RCC 7860 (cell line): ENCODE measurements at places on chromosomes 3 and 15.

DNA sequence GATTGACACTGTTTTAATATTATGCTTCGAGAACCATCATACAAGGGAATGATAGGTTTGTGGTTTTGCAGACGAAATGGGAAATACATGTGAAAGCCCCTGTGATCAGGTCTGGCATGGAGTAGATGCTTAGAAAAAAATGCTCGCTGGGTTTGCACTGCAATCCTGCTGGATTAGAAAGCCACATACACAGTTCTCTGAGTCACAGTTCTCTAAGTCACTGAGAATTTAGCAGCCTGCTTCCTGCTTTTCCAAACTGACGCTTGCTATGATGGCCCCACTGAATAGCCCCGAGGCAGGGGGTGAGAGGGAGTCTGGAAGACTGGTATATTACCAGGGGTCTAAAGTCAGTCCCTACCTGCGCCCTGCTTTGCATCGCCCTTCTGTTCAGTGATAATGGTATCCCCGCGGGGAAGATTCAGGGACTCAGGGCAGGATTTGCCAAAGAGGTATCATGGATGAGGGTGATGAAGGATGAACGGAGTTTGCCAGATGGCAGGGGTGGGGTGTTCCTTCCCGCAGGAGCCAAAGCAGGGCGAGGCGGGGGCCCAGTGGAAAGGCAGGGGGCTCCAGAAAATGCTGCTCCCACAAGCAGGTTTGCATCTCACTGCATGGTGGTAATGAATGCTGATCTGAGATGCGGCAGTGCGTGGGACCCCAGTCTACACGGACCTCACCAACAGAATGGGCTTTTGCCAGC lies 82.3 kb downstream of the IQSEC1 start:
- peak; percentile 32 for DNase-seq

DNA sequence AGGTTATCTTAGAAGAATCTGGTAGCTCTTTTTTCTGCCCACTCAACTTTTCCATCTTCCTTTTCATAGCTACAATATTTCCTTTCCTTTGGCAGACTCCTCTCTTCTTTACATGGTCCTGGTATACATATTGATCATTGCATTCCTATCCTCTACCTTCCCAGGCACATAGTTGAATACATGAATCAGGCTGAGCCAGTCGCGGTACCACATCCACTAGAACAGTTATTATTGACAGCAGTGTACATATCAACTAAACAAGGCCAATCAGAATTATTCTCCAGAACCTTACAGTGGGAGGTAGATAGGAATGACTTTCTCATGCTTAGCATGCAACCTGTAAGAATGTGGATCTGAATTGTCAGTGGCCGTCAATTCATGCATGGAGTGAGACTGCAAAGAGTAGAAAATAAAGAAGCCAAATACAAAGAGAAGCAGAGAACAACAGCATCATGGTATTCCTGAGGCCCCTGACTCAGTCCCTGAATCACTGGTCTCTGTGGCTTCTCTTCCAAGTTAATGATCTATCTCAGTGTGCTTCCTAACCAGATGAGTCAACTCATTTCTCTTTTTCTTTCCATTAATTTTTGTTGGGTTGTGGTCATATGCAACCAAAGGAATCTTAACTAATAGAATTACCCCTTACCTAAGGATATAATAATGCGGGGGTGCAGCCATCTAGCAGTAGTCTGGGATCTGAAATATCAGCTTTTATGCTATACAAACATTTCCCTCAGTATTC lies 60.9 kb upstream of the DCBLD2 start:
- peak; percentile 100 for DNase-seq

- no peak for DNase-seq
Observed at GRCh38 chr3:49654955-49655556, 19.1 kb upstream of the APEH start.

DNA sequence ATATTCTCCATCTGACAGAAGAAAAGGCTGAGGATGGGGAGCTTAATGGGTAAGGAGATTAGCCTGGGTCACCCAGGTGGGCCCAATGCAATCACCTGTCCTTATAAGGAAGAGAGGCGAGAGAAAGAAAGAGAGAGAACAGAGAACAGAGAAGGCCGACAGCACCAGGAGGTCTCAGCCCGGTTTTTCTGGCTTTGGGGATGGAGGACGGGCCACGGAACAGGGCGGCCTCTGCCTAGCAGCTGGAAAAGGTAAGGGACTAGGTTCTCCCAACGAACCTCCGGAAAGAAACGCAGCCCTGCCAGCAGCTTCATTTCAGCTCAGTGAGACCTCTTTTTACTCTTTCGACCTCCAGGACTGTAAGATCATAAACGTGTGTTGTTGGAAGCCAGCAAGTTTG lies 196.0 kb upstream of the LYSMD4 start:
- no peak for DNase-seq

DNA sequence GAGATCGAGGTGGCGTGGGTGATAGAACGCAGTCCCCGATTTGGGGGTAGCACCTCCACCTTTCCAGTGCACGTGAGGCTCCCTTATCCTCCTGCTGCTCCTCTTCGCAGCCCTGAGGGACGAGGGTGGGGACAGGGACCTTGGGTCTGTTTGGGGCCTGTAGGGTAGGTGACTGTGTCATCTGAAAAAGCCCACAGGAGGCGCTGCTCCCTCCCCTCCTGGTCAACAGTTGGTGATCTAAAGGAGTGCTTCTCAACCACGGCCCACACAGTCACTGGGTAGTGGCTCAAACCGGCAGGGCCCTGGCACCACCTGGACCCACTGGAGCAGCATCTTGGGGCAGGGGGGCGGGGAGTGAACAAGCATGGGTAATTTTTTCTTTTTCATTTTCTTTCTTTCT lies 7.1 kb downstream of the LRRK1 start:
- DNase-seq: no peak

DNA sequence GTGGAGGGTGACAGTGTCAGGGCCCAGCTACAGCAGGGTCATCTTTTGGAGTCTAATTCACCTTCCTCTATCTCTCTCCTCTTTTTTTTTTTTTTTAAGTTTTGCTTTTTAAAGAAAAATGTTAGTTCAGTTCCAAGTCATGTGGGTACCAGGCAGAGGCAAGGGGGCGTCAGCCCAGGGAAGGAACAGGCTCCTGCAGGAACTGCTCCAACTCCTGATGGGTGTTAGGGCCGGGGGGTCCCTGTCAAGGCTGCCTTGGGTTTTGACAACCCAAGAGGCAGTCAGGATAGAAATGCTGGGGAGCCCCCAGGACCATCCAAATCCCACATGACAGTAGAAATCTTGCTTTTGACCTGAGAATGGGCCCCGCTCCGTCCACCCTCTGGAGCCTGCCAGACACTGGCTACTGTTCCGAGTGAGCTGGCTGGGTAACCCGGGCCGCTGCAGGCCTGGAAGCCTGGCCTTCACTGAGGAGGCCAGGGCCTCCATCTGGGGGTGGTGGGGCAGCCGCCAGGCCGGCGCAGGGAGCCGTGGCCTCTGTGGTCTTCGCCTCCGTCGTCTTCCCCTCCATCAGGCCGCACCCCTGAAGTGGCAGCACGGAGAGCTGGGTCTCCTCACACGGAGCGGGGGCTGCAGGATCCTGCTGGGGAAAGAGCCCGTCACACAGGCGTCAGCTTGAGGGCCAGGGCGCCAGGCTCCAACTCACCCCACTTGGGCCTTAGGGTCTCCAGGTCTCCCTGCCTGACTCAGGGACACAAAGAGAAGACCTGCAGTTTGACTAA lies 24.2 kb downstream of the RNU5B-1 start:
- no peak for DNase-seq

- no peak for DNase-seq
Observed at GRCh38 chr3:50325113-50325480, 2.6 kb upstream of the HYAL2 start.

- no peak for DNase-seq
Observed at GRCh38 chr3:189286188-189286587, 114.4 kb downstream of the TPRG1 start.

GRCh38 chr3:8324747-8325146 lies 176.9 kb upstream of the LMCD1 start:
- DNase-seq: no peak

- DNase-seq: no peak
Observed at GRCh38 chr3:66489581-66489980, 11.2 kb downstream of the LRIG1 start.

GRCh38 chr3:162569314-162569713 lies 1072.7 kb downstream of the OTOL1 start:
- DNase-seq: no peak

DNA sequence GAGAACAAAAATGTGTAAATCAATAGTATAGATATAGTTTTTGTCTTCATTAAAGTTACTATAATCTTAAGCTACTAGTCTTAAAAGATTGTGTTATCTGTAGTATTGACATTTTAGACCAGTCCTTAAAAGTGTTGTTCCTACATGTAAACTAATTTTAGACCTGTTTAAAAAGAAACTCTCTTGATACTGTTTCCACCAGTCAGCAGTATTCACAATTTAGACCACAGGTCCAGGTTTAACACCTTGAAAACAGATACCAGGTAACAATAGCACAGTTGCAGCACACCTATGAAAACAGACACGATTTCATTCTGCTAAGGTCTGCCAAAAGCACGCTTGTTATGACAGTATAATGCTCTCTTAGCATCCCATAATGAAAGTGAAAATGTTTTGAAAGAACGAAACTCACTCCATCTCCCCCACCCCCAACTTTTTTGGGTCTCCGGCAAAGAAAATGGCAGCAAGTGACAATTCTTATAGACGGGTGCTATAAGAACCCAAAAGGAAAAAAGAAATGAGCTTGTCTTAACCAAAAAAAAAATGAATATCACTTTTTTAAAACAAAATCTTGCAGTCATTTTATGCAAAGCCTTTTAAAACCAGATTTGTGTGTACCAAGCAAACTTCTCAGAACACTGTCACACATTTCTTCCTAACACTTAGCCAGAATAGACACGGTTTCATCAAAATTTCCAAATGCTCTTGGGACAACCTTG lies 1.6 kb downstream of the EIF4E3 start:
- no peak for DNase-seq

GRCh38 chr3:126867863-126868200 lies 115.1 kb upstream of the PLXNA1 start:
- DNase-seq: no peak

- no peak for DNase-seq
Observed at GRCh38 chr3:128283421-128283820, 130.1 kb downstream of the EEFSEC start.

GRCh38 chr3:152832046-152832445 lies 2.9 kb upstream of the P2RY1 start:
- no peak for DNase-seq

GRCh38 chr3:139897759-139898158 lies 37.2 kb upstream of the CLSTN2 start:
- no peak for DNase-seq

DNA sequence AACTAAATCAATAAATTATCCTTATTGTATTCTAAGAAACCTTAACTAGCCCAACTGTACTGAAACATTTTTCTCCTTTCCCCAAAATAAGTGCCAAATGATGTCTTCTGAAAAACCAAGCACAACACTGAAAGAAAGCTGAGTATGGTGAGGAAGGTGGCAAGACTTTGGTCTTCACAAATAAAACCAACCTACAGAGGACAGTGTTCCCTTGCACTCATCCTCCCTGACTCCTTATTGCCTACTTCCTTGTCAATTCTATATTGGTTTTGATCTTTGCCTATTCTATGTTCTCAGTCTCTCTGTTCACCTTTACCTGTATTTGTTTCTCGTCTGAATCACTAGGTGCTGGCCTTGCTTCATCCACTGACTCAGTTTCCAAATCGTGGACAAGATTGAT lies 490.1 kb upstream of the ZNF385D start:
- no peak for DNase-seq

- DNase-seq: no peak
Observed at GRCh38 chr3:54761637-54762036, 166.2 kb downstream of the LRTM1 start.

DNA sequence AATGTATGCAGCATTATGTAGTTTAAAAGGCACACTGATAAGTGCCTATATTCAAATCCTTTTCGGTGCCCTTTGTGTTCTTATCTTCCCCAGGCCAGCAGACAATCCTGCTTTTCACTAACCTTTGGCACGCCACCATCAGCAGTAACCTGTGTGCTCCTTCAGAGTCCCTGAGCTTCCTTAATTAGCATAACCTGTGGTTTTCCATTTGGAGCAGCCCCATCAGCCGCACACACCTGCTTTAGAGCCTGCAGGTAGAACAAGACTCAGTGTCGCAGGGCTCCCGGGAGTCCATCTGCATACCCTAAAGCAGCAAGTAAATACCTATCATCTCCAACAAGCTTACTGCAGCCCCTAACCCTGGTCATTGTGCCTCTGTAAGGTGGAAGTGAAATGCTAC lies 755.1 kb downstream of the ROBO2 start:
- DNase-seq: no peak

DNA sequence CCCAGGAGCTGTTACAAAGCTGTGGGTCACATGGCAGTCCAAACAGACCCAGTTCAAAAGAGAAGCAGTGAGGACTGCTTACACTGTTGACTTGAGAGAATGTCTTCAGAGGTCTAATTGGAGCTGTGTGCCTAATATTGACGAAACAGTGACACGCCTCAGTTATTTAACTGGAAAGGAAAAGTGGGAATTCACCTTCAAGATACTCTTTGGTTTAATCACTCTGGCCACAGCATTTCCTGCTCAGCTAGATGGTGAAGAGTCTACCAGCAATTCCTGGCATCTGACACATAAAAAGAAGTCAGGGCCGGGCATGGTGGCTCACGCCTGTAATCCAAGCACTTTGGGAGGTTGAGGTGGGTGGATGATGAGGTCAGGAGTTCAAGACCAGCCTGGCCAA lies 326.4 kb downstream of the SV2B start:
- DNase-seq: peak; percentile 88

DNA sequence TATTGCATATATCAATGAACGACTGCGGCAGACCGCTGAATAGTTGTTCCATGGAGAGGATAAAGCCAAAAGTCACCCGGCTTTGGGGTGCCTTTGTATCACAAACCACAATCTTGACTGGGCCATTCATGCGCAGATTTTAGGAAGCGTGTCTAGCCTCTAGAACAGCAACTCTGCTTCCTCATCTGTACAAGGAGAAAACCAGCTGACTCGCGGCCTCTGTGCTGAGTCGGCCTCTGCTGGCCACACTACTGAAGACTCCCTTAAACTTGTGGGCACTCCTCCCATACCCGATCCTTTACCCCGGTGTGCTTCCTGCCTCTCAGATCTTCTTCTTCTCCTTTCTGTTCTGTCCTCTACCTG lies 872 bp downstream of the DLEC1 start:
- DNase-seq: no peak

DNA sequence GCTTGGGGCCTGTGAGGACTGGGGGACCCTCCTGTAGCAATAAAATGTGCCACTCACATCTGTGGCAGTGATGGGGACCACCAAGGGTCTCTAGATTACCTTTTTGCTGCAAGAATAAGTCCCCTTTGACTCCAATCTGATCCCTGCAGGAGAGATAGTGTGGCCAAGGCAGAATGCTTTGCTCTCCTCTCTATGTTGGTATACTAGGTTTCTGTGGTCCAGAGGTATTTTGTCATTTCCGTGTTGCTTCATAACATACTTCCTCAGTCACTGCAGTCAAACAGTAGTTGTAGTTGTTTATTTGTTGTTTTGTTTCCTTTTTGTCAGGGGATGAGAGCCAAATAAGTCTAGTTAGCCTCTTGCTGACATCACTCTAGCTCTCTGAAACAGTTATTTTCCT lies 13.1 kb upstream of the NAALADL2 start:
- no peak for DNase-seq

GRCh38 chr3:157471064-157471463 lies 32.2 kb downstream of the VEPH1 start:
- DNase-seq: no peak

GRCh38 chr3:67312155-67312554 lies 314.0 kb downstream of the KBTBD8 start:
- DNase-seq: no peak

GRCh38 chr3:11629716-11630115 lies 14.0 kb downstream of the VGLL4 start:
- DNase-seq: peak; percentile 7

GRCh38 chr3:66449411-66449974 lies 51.3 kb downstream of the LRIG1 start:
- no peak for DNase-seq
